Ascending aorta (tissue), 2 donors: ENCODE measurements at places on chromosomes 1 and 21.

DNA sequence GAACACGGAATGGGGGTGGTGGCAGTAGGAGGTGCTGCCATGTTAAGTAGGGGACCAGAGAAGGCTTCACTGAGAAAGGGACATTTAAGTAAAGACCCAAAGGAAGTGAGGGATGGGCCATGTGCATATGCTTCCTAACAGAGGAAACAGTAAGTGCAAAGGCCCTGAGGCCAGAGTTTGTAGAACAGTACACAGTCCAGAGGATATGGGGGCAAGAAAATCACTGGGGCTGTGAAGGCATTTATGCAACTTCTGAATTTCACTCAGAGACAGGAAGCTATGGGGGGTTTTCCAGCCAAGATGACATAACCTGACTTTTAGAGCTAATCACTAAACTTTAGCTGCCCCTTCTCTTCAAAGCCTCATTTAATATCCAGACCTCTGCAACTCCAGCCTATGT lies 202.5 kb upstream of the EDN2 start:
- DNase-seq: no peak

- no peak for DNase-seq
These were observed 56.1 kb downstream of the KCTD3 start for GRCh38 chr1:215623162-215623561.

- no peak for DNase-seq
These were observed 236.9 kb downstream of the RERE start for GRCh38 chr1:8580566-8580965.

- no peak for DNase-seq
These were observed 52.5 kb upstream of the ZNF648 start for GRCh38 chr1:182113879-182114626.

DNA sequence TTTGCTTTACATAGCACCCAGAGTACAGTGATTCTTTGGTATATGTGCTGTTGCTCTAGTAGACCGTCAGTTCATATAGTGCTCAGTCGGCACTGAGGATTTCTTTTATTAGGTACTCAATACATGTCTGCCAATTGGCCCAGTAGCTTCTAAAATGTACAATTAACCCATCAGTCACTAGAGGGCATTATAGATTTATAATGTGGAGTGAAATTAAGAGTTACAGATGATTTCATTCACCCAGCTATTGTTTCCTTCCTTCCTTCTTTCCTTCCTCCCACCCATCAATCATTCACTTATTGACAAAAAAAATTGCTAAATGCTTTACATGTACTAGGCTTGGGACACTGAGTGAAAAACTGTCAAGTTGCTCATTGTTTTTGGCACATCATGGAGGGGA lies 263.6 kb upstream of the USP24 start:
- DNase-seq: no peak

DNA sequence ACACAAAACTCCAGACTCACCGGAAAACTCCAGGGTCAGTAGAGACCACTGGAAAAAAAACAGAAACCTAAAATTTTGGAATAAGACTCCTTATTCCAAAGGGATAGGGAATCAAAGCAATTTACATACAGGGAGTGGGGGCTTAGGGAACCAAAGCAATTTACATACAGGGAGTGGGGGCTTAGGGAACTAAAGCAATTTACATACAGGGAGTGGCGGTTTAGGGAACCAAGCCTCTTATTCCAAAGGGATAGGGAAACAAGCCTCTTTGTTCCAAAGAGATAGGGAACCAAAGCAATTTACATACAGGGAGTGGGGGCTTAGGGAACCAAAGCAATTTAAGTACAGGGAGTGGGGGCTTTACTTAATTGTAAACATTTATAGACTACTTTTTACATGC lies 28.4 kb upstream of the TTLL7 start:
- no peak for DNase-seq

DNA sequence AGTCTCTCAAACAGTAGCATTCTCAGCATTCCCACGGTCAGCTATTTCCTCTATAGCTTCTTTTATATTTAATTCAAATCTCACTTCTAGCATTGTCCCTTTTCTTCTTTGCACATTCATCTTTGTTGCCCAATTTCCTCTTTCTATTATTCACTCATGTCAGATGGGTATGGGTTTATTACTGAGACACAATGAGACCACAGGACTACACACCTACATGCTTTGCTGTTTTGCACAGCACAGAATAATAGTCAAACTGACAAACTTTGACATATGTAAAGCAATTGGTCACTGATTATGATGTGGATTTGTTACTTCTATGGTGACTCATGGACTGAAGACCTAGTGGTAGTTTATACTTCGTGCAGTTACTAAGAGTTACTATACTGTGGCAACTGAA lies 5.8 kb upstream of the CD1C start:
- DNase-seq: no peak

DNA sequence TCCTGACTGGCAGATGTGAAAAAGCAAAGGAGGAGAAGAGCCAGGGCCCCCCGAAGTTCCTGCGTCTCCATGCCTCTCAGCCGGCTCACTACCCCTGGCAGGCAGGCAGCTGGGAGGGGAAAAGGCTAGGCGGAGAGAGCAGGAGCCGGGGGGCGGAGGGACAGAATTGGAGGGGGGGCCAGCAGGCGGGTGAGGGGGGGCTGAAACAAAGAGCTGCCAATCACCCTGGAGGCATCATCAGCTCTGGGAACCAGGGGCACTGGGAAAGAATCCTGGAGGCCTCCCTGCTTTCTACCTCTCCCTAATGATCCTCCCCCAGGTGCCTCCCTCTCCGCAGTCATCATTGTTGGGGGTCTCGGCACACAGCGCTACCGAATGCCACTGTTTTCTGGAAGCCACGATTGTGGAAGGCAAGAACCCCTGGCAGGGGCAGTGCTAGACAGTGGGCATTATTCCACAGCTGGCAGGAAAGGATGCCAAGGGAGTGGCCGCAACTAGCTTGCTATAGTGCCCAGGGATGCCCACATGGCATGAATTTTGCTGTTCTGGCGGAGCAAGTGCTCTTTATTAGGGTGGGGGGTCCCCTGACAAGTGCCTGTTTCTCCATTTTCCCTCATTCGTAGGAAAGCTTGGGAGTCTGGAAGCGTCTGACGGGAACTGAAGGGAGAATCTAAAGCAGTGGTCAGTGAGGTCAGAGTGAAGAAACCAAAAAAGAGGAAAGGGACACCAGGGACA lies at the start of gene THBS3:
THBS3 (minus strand) TSS at position 92 of the 735 bp plus-strand sequence; CDS start at position 71, 21 bp downstream.
- DNase-seq: peak; percentile 79

DNA sequence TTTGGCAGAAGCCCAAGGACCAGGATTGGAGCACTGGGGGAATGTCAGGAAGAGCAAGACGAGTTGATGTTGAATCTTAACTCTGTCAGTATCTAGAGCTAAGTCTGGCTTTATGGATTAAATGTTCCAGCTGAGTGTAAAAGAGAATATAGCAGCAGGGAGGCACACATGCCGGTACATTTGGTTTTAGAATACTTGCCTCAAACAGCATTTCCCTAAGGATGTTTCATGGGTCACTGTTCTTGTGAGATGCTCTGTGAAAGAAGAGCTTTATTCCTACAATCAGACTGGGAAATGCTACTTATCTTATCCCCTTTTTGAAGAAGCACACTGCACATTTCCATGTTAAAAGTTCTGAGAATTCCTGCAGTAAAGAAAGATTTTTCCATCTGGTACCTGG lies 440.3 kb upstream of the B3GALT2 start:
- DNase-seq: no peak

DNA sequence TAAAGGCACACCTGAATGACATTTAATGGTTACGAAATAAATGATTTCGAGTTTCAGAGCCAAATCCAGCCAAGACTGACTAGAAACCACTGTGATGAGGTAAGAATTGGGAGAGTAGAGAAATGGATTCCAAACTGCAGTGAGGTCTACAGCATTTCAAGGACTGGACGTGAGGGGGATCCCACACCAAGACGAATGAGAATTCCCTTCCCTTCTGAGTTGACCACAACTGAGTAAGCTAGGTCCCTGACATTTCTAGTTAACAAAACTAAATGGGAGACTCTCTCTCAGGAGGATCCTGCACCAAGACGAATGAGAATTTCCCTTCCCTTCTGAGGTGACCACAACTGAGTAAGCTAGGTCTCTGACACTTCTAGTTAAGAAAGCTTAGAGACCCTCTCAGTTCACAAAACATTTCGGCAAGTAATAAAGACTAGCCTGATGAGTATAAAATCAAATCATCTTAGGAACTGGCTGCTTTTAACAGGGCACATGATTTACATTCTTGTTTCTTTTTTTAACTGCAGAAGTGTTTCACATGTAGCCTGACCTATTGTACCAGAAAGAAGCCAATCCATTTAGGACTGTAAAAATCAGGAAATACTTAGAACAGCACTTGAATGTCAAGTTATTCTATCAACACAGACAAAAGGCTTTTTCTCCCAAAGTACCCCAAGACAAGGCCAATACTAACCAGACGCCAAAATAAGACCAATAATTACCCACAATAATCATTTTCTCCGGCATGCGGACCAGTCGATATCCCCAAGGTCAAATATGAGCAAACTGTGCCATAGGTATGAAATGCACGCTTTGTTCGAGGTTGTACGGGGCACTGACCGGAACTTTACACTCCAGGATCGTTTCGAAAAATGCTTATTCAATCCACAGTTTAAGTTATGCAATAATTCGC lies 1.4 kb upstream of the SPATA1 start:
- no peak for DNase-seq

DNA sequence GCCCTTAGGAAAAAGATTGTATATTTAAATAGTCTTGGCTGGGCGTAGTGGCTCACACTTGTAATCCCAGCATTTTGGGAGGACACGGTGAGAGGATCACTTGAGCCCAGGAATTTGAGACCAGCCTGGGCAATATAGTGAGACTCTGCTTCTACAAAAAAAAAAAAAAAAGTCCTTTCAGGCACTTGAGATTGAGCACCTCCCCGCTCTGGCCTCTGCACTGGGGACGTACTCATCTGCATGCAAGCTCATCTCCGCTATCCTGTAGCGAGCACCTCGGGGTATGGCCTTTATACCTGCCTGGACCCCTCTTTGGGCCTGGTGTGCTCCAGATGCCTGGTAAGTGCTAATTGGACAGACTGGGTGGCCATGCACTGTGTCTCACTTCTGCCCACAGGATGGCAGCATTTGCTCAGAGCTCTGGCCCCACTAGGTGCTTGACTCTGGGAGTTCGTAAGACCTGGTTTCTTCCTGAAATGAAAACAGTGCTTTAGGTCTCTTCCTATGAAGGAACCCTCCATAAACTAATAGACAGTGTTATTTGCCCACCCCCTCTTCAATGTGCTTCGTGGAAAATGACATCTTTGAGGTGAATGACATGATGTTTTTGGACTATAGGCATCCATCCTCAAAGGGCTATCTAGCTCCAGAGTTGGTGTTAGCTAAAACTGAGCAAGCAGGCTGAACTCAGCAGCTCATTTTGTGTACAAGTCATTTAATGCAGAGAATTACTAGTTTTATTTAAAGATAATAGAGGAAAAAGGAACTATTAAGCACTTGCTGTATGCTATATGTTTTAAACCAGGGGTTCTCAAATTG lies 61.7 kb upstream of the ADAR start:
- peak; percentile 19 for DNase-seq

- DNase-seq: no peak
These were observed 90.4 kb downstream of the VPS26C start for GRCh38 chr21:37176716-37177115.

DNA sequence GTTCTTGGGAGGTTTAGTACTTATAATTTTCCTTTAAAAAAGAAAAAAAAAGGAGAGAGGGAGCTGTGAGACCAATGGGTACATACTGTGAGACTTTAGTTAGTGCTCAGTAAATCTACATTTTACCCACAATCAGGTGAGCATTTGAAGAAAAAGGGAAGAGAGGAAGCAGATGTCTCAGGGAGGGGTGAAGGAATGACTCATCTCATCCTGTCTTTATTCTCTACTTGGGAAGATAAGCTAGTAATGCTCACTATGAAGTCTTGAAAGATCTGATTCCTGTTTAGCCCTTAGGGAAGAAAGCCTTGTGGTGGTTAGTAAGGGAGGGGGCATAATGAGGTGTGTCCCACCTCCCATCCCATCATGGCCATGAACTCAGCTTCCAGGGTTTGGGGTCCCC lies 112.6 kb downstream of the PLD5 start:
- no peak for DNase-seq

GRCh38 chr21:42849759-42850412 lies 29.5 kb downstream of the WDR4 start:
- DNase-seq: no peak

- DNase-seq: peak; percentile 34
These were observed 25.0 kb downstream of the PGBD5 start for GRCh38 chr1:230401101-230401500.

- no peak for DNase-seq
These were observed 4.3 kb upstream of the C1QTNF12 start for GRCh38 chr1:1250786-1251284.

DNA sequence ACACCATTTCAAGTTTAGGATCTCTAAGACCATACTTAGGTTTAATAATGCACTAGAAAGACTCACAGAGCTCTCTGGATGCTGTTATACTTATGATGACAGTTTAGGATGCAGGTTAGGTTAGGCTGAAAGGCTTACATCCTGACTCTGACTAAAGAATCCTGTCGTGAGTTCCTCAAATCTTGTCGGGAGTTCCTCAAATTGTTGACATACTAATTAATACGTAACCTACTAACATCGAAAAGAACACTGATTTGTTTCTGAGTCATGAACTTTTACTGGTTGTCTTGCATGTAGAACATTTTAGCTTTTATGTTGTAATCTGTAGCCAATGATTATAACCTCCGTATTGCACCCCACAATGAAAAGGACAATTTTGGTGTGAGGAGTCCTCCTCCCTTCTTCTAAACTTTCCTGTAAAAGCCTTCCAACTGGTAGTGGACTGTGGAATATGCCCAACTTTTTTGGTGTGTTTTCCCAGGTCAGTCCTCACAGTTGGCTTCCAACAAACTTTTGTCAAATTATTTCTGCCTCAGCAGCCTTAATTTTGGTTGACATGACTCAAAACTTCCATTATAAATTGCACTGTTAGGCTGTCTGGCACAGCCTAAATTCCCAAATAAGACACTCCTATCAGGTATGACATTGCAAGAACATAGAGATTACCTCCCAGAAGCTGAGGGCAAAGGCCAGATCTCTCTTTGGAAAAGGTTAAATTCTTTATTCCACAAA lies 107.9 kb upstream of the PALMD start:
- DNase-seq: no peak

DNA sequence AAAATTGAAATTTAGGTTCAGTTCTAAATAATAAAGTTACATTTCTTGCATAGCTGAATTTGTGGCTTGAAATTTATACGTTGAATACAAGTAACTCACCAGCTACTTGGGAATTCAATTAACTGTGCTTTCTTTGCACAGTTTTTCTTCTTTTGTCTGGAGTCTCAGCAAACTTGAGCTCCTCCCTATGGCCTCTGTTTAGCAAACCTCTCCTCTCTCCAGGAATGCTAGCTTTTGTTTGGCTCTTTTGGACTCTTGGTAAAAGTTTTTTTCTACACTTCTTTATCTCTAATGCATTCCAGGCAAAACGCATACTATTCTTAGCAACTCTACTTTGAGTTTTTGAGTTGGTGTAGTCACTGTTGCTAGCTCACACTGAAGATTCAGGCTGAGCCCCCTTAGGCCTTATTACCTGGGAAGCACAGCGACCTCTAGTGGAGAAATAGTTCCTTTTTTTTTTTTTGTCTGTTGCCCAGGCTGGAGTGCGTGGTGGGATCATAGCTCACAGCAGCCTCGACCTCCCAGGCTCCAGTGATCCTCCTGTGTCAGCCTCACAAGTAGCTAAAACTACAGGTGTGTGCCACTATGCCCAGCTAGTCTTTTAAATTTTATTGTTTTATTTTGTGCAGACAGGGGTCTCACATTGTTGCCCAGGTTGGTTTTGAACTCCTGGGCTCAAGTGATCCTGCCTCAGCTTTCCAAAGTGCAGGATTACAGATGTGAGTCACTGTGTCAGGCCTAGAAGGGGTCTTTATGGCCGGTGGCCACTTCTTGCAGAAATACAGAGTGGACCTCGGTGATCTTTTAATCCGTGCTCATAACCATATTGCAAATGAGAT lies 61.7 kb downstream of the CASQ2 start:
- DNase-seq: no peak

GRCh38 chr1:101280942-101281654 lies 44.3 kb downstream of the S1PR1 start:
- no peak for DNase-seq
